ENCODE measurements at places on chromosomes 1 and 21. TPM values are rescaled to one million over a fixed set of nuclear protein-coding genes. Genes with fewer than 3 reads are reported as not detected.

DNA sequence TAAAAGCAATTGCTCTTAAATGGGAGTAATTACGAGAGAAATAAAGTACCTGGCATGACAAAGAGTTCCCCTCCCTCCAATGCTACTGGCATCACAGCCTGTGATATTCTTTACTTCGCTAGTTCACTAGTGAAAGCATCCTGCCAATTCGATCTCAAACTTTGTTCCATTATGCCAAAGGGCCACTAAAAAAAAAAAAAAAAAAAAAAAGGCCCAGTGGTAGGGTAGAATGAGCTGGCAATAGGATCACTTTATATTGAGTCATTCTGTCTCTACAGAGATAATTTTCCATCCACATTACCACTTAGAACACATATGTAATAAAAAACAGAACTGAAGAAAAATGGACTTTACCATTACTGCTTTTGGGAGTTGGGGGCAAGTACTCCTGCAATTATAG is 11.2 kb downstream of the PUM1 start:
- no peak for DNase-seq

TNNT2 gene
- 57.1 TPM for polyA plus RNA-seq

GJA9 gene
- 0.22 TPM for polyA plus RNA-seq

- DNase-seq = peak; percentile 57
Measured at GRCh38 chr1:201495551-201496295, 11.2 kb downstream of the CSRP1 start.

GRCh38 chr1:74425676-74426075 is 86.7 kb downstream of the LRRC53 start:
- DNase-seq = no peak

- DNase-seq = no peak
Measured at GRCh38 chr1:221035662-221036153, 156.5 kb downstream of the HLX start.

GRCh38 chr1:175267716-175268416 is 75.3 kb upstream of the KIAA0040 start:
- no peak for DNase-seq

AMY1A gene
- 0.47 TPM for polyA plus RNA-seq

RSPH1 gene
- 16.5 TPM for polyA plus RNA-seq

AADACL3 gene
- not detected for polyA plus RNA-seq

HPDL gene
- polyA plus RNA-seq = 3.2 TPM

DNA sequence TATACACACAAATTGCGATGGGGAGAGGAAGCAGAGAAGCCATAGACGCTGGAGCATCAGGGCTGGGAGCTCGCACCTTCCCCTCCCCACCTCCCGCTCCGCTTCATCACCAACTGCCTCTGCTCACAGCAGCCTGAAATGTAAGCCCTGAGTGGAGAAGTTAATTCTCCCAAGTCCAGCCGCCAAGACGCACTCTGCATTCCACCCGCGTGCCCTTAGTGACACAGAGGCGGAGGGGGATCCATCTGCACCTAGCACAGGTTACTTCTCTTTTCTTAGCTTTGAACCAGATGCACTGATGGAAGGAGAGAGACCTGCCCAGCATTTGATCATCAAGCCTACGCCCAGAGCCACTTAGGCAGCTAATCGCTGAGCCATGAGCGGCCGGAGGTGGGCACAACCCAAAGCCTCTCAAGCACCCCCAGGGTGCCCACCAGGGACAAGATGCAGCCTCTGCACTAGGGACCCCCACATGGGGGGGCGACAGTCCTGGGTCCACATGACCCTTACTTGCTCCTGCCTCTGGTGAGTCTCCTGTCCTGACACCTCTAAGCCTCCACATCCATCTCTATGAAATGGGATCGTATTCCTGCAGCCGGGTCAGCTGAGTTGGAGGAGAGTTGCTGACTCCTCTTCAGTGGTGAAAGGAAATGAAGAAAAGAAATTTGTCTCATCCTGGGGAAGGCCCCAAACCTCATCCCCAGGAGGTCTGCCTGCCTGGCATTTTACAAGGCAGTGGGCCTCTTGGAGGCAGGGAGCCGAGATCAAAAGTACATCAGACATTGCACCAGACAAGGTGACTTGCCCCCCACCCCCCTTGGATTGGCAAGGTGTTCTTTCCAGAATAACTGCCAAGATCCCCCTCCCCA is 316.2 kb downstream of the MATN1 start:
- DNase-seq = no peak

Measured in left renal pelvis (tissue), 4 donors.